ENCODE measurements at places on chromosomes 5 and 9. TPM values are rescaled to one million over a fixed set of nuclear protein-coding genes. Genes with fewer than 3 reads are reported as not detected.

GRCh38 chr5:150068071-150068470, 18.3 kb downstream of the CSF1R start:
- no peaks in the 10 kb centered on the region for H3K36me3 ChIP-seq
- no peak overlapping the region for H3K27ac ChIP-seq
- DNase-seq: no peak
- H3K4me1 ChIP-seq: no peaks in the 10 kb centered on the region
- H3K27me3 ChIP-seq: no peaks in the 10 kb centered on the region
- no peak overlapping the region for H3K4me3 ChIP-seq

DNA sequence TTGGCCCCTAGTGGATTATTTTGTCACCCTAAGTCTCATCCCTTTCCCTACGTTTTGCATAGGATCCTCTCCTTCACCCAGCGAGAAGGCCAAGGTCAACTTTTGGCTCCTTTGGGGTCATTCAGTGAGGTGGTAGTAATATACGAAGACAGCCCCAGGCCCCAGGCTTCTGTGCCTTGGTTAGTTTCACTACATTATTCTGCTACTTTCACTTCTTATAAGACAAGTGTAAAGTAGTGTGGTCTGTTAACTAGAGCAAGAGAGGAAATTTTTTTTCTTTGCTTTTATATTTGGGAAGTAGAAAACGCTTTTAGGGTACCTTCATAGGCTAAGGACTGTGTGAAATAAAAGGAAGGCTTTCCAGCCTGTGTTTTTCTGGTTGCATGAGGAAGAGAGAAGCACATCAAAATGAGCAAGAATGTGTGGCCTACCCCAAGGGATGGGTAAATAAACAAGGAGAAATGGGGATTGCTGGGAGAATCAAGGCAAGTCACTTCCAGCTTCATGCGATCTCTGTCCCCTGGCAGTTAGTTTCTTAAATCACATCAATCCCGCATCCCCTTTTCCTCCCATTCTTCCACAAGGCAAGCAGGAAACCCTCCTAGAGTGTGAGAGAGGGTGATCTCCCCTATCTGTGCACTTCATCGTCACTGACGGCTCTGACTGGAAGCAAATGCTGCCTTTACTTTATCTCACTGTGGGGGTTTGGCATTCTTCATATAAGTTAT, 677.0 kb upstream of the WWC1 start:
- no peaks in the 10 kb centered on the region for H3K4me1 ChIP-seq
- H3K27ac ChIP-seq: no peak overlapping the region
- H3K36me3 ChIP-seq: no peaks in the 10 kb centered on the region
- no peak for DNase-seq
- no peak overlapping the region for H3K4me3 ChIP-seq

DNA sequence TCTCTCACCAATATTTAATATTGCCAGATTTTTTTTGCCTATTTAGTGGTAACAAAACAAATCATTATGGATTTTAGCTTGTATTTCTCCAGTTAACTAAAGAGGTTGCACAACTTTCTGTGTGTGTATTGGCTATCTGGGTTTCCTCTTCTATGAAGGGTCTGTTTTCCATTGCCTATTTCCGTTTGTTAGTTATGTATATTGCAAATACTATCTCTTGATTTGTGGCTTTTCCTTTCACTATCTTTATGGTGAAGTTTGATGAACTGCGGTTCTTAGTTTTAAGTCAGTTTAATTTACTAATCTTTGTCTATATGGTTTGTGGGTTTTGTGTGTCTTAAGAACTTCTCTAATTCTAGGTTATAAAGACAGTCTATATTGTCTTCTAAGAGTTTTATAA, 136.3 kb downstream of the CEP120 start:
- no peak overlapping the region for H3K27ac ChIP-seq
- H3K4me3 ChIP-seq: no peak overlapping the region
- H3K27me3 ChIP-seq: peaks cover 2% of the 10 kb centered on the region
- no peak for DNase-seq
- H3K36me3 ChIP-seq: no peaks in the 10 kb centered on the region

The AJM1 gene
- total RNA-seq: 2.5 TPM

The PCDHB5 gene
- not detected for total RNA-seq

Data from GM12878 (cell line).